Stimulated activated CD8-positive, alpha-beta memory T cell treated with anti-CD3 and anti-CD28 coated beads, Interleukin-2, amount 100 ng/mL, for 1 hour (primary cell): ENCODE measurements at places on chromosomes 11 and 22.

- DNase-seq = no peak
Observed at GRCh38 chr22:42468841-42469240, 36.6 kb upstream of the NFAM1 start.

- no peak for DNase-seq
Observed at GRCh38 chr11:96235751-96236150, 107.2 kb downstream of the MAML2 start.

- DNase-seq = no peak
Observed at GRCh38 chr11:128796270-128796669, 70.8 kb downstream of the KCNJ1 start.

- DNase-seq = no peak
Observed at GRCh38 chr11:22199243-22199642, 6.4 kb downstream of the ANO5 start.
